ENCODE measurements at places on chromosomes 1 and 21.

GRCh38 chr1:242870966-242871365 is 346.5 kb upstream of the PLD5 start:
- no peak for DNase-seq

DNA sequence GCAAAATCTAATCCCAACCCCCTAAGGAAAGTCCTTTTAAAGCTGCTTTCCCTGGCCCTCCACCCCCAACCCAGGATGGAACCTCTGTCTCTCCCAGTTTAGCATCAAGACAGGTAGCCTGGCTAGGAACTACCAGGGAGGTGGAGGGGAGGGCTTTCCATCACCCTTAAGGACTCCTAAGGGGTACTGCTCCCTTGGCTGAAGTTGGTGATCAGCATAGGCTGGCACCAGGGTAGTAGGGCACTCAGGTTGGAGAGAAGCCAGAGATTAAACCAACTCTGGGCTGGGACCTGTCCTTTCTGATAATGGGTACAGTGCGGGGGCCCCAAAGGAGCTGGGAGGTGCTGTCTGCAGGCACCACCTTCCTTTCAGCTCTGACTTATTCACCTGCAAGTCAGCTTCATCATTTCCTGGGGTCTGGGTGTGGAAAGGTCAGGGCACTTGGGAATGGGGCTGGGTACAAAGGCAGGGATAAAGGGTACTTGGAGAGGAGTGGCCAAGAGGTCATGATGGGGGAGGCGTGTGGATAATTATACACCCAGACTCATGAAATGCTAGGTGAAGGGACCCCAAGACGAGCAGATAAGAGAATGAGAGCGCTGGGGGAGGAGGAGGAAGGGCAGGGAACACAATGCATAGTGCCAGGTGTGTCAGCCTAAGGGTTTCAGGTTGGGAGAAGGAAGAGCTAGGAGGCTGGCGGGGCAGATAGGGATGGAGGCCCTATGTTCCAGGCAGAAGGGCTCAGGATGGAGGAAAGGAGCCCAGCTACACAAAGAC is 1.2 kb downstream of the ARHGEF2 start:
- no peak for DNase-seq

- DNase-seq = peak; percentile 92
These were observed 6.5 kb upstream of the GLRX2 start for GRCh38 chr1:193111641-193112090.

GRCh38 chr1:110307239-110307974 is 31.8 kb upstream of the RBM15 start:
- peak; percentile 82 for DNase-seq

DNA sequence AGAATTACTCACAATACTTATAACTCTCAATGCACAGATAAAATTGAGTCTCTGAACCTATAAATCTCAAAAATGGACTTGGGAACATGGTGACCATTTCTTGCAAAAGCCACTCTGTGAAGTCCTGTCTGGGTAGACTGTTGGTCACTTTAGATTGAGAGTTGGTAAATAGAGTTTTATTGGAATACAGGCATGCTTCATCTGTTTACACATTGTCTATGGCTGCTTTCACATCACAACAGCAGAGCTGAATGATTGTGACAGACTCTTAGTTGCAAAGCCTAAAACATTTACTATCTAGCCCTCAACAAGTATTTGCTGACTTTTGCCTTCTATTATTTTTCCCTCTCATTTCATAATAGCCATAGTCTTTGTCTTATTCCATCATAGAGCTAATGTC is 24.1 kb upstream of the ASPM start:
- no peak for DNase-seq

DNA sequence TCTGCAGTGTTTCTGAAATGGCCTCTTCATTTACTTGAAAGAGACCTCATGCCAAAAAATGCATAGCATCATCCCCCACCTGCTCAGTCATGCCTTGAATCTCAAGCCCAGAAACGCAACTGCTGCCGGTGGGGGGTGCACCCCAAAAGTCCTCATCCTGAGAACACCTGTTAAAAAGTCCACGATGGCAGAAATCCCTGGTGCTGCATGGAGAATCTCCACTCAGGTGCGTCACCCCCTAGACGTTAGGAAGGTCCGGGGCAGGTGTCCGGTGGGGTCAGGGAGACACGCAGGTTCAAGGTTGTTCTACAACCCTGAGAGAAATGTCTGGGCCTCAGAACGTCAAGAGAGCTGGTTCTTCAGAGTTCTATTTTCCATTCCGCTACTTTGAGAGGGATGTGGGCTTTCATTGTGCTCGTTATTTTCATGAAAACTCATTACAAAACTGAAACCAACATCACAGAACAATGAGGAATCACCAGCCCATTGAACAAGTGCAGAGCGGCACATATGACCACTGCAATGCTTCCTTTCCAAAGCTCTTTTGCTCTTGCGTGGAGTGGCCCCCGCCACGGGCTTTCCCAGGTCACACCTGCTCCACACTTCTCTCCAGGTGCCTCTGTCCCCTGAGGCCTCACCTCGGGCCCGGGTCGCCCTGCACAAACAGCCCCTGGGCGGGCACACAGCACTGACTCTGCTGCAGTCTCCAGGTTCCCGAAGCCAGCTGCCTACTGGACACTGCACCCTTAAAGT is 201.9 kb downstream of the TOMM20 start:
- no peak for DNase-seq

GRCh38 chr1:70003211-70003908 is 202.0 kb downstream of the LRRC40 start:
- DNase-seq = peak; percentile 37

DNA sequence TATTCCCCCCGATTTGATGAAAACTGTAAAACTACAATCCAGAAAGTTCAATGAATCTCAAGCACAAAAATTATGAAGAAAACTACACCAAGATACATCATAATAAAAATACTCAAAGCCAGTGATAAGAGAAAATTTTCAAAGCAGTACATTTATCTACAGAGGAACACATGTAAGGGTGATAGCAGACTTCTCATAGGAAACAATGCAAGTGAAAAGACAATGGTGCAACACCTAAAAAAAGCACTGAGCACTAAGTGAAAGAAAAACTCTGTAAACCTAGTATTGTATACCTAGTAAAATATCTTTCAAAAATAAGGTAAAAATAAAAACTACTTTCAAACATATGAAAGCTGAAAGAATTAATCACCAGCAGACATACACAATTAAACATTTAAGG is 76.1 kb upstream of the IRF2BP2 start:
- peak; percentile 24 for DNase-seq

DNA sequence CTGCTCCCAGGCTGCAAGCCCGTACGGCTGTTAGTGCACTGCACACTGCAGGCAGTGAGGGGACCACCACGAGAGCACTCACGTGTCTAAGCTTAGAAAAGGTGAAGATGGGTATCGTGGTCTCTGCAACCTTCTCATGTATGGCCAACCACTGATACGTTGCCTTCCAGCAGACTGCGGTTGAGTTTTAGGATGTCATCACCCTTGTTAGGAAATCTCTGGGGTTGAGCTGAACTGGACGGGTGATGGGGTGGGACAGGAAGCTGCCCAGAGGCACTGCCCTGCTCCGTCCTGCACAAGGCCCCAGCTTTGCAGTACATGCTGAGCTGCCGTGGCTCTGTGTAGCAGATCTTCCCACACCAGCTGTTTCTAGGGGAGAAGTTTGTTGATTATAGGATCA is 43.3 kb downstream of the FAAP20 start:
- no peak for DNase-seq

- peak; percentile 49 for DNase-seq
These were observed 180.8 kb upstream of the CAMK1G start for GRCh38 chr1:209402697-209403096.

- no peak for DNase-seq
These were observed 92.0 kb upstream of the PPM1J start for GRCh38 chr1:112807117-112807516.

DNA sequence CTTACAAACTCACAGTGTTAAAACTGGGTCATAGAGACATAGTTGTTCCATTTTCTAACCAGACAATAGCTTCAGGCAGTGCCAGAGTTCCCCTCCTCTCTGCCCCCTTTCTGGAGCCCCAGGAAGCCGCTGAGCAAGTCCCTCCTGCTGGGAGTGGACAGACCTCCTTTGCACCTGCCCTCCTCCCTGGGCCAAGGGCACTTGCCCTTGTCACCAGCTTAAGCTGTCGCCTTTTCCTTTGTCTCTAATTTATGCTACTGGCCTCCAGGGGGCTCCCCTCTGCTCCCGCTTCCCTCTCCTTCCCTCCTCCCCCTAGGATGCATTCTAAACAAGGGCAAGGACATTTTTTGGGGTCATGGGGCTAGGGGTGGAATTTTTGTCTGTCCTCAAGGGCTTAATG is 182.4 kb downstream of the MIS18A start:
- DNase-seq = peak; percentile 14

- peak; percentile 27 for DNase-seq
These were observed 2.9 kb downstream of the MACO1 start for GRCh38 chr1:25433389-25434186.

GRCh38 chr1:151158751-151159251 is 2.4 kb downstream of the TNFAIP8L2 start:
- no peak for DNase-seq

- DNase-seq = no peak
These were observed 131.5 kb upstream of the EDN2 start for GRCh38 chr1:41615981-41616380.

DNA sequence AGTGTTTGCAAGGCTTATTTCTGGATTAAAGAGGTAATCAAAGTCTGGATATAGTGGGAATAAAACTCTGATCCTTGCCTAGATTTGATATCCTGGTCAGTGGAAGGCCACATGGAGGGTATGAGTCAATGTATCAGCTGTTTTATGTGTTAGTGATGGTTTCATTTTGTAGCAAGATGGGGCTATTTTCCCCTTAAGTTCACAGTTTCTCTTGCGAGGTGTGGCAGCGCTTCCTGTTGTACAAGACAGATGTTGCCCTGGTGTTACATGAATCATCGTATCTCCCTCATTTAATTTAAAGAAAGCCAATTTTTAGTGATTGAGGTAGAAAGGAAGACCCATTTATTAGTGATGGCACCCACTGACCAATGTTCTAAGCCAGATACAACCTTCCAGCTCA is 220.2 kb downstream of the DUSP10 start:
- no peak for DNase-seq

- no peak for DNase-seq
These were observed 180.0 kb upstream of the KCND3 start for GRCh38 chr1:112169517-112169916.

DNA sequence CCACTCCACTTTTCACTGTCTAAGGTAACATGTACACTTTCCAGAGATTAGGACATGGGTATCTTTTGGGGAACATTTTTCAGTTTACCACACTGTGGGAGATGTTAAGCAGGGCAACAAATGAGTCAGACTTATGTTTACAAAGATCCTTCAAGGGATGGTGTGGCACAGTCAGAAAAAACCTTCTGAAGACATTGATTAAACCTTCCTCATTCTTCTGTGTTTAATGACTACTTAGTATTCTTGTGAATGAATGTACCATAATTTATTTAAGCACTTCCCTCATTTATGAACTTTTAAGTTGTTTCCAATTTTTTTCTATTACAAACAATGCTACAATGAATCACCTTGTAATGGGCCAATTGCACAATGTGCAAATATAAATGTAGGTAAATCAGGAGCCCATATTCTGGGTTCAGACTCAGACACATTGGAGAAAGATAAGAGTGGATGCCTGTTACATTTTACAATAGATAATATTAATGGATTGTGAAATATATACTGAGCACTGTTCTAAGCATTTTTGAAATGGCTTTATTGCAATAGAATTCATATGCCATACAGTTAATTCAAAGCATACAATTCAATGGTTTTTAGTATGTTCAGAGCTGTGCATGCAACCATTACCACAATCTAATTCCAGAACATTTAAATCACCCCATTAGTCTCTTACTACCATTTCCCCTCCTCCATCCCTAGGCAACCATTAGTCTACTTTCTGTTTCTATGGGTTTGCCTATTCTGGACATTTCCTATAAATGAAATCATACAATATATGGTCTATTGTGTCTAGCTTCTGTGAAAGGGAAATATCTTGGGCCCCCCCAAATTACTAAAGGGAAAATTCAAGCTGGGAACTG is 1.9 kb upstream of the SFT2D2 start:
- peak; percentile 47 for DNase-seq

DNA sequence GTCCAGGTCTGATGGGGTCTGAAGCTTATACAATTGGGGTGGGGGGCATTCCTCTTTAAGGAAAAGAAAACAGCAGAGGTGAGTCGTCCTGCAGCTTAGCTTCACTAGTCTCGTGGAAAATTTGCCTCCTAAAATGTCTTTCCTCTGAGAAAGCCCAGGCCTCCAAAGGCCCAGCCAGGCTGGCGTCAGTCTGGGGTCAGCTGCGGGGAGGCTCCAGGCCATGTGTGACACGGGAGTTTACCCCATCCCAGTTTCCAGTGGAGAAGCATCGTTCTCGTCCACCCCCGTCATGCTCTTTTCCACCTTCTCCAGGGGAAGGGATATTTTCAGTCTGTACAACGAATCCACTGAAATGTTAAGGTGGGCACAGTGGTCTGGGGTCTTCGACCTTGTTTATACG is 42.8 kb downstream of the B3GALT5 start:
- DNase-seq = no peak

GRCh38 chr1:25786887-25787759 is 12.9 kb upstream of the SELENON start:
- DNase-seq = peak; percentile 62

- DNase-seq = no peak
These were observed 8.3 kb upstream of the KIAA0040 start for GRCh38 chr1:175200678-175201521.

DNA sequence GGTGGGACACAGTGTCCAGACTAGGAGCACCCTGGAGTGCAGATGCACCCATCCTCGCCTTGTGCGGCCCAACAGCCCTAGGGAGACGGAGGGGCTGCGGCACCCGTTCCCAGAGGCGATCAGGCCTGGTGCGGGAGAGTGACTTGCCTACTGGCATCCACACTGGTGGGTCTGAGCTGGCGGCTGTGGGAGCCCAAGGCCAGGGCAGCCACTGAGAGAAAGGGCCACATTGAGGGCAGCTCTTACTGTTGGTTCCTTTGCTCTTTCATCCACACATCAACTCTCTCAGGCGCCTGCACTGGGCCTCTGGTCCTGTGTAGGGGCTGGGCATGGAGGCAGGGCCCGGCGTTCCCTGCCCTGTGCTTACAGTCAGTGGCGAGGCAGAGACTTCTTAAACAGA is 8.6 kb downstream of the PODN start:
- DNase-seq = no peak

GRCh38 chr21:44647222-44647552 is 973 bp downstream of the KRTAP10-11 start:
- DNase-seq = no peak

GRCh38 chr1:159707472-159708260 is 6.7 kb downstream of the CRP start:
- DNase-seq = no peak

- no peak for DNase-seq
These were observed 888.3 kb downstream of the LTN1 start for GRCh38 chr21:28104346-28104745.

GRCh38 chr1:39210649-39211048 is 6.2 kb downstream of the MACF1 start:
- DNase-seq = no peak

GRCh38 chr1:51304360-51304759 is 26.0 kb downstream of the TTC39A start:
- no peak for DNase-seq

DNA sequence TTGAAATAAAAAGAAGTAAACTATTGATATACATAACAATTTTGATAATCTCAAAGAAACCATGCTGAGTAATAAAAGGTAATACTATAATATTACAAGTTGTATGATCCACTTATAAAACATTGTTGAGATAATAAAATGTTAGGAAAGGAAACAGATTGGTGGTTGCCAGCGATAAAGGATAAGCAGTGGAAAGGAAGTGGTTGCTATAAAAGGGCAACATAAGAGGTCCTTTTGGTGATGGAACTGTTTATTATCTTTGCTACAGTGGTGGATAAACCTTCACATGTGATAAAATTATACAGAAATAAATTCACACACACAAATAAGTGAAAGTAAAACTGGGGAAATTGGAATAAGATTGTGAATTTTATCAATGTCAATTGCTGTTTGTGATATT is 15.1 kb downstream of the OR6F1 start:
- no peak for DNase-seq
